Renal cortex interstitium (tissue), 15 donors: ENCODE measurements at places on chromosomes 12 and 14. TPM values are rescaled to one million over a fixed set of nuclear protein-coding genes. Genes with fewer than 3 reads are reported as not detected.
A peak's percentile ranks its signal among the peaks of the same experiment; 100 is the strongest.

- no peak for DNase-seq
Measured at GRCh38 chr14:97380539-97380941, 583.4 kb downstream of the VRK1 start.

GRCh38 chr12:64139021-64139420 is 83.1 kb downstream of the KICS2 start:
- no peak for DNase-seq

DNA sequence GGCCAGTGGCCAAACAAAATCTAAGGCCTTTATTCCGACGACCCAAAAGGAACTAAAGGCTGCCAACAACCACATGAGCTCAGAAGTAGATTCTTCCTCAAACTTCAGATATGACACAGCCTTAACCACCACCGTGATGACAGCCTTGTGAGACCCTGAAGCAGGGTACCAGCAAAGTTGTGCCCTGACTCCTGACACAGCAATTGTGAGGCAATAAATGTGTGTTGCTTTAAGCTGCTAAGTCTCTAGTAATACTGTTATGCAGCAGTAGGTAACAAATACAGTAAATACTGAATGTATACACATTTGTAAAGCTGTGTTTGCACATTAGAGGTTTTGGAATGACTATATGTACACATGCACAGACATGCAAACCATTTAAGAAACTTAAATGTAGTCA is 10.7 kb upstream of the SLC6A13 start:
- DNase-seq, result no peak

GRCh38 chr12:5059358-5059757 is 15.7 kb downstream of the KCNA5 start:
- no peak for DNase-seq

GRCh38 chr14:52355016-52355431 is 40.9 kb downstream of the PTGER2 start:
- no peak for DNase-seq

DNA sequence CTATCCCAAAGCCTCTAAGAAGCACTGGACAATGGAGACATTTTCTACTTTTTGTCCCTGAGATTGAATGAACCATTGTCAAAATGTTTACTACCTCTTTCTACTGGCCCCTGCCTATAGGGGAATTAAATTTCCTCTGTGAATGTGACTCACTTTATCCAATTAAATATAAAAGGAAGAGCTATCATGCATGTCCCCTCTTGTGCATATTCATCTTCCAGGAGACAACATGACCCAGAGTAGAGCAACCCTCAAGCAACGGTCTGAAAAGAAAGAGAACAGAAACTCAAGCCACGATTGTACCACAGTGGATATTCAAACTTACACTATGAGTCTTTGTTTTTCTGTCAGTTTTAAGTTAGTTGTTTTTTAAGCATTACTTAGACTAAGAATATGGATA is 938.4 kb upstream of the ATXN7L3B start:
- DNase-seq, result no peak

DNA sequence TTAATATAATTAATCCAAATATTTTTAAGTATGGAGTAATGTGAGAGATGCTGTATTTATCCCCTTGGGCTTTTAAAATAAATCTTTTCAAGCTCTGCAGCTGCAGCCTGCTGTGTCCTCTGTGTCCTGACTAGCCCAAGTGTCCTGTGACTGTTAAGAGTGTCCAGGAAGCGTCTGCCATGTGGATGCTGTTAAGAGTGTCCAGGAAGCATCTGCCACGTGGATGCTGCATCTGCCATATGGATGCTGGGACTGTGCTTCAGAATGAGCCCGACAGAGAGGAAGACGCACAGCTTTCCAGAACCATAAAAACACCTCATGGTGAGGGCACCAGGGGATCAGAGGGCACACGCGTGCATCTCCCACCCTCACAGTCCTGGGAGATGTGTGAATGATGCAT is 307.2 kb downstream of the ADGRD1 start:
- DNase-seq, result peak; percentile 42

GRCh38 chr14:33949411-33949893 is 1.4 kb downstream of the EGLN3 start:
- DNase-seq, result no peak

- no peak for DNase-seq
Measured at GRCh38 chr14:102630405-102630804, 38.0 kb downstream of the RCOR1 start.

- no peak for DNase-seq
Measured at GRCh38 chr12:29053567-29053966, 95.5 kb upstream of the FAR2 start.

- DNase-seq, result no peak
Measured at GRCh38 chr14:93128725-93129459, 13.2 kb upstream of the ITPK1 start.

GRCh38 chr14:69284170-69284569 is 24.2 kb downstream of the GALNT16 start:
- DNase-seq, result no peak

GRCh38 chr12:68963856-68964745 is 31.1 kb upstream of the CPM start:
- DNase-seq, result no peak

GRCh38 chr12:1445807-1446206 is 148.6 kb downstream of the FBXL14 start:
- DNase-seq, result no peak

GRCh38 chr12:132585177-132585576 is 25.2 kb downstream of the LRCOL1 start:
- no peak for DNase-seq

GRCh38 chr14:32005628-32006027 is 71.5 kb upstream of the ARHGAP5 start:
- no peak for DNase-seq

DNA sequence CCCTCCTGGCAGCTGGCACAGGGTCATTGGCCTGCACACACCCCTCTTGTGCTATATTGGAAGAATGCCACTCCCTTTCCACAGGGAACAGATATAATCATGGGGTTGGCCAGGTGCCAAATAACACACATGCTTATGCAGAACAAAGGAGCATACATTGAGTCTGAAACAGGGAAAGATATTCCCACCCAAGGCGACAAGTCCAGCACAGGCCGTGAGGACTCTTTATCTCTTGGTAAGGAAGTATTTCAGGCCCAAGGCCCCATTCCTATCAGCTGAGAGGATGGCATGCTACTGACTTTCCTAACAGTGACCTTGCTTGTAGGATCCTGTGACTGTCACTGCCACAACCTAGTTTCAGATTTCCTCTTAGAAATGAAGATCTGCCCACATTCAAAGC is 59.0 kb upstream of the STXBP6 start:
- DNase-seq, result no peak

GRCh38 chr12:102631274-102631673 is 150.9 kb upstream of the IGF1 start:
- DNase-seq, result no peak

- no peak for DNase-seq
Measured at GRCh38 chr14:72801836-72802587, 91.9 kb downstream of the DPF3 start.

- no peak for DNase-seq
Measured at GRCh38 chr12:124517260-124518050, 50.0 kb downstream of the NCOR2 start.

- peak; percentile 11 for DNase-seq
Measured at GRCh38 chr12:16165506-16165905, 112.0 kb downstream of the SLC15A5 start.

DNA sequence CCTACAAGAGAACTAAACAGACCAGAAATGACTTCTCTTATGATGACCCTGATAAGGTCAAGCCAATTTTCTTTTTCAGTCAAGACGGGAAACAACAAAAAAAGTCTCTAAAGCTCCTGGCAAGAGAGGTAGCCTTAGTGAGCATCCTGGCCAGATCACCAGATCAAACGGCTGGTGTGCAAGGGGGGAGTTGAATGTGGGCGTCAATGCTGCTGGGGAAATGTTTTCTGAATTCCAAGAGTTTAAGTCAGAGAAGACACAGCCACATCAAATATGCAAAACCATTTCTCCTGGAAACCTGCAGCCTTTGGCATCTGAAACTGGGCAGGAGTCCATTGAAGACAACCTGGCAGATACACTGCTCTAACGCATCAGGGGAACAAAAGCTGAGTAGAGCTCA is 16.0 kb upstream of the SELPLG start:
- no peak for DNase-seq

Gene SRRM4
- 0.05 TPM for polyA plus RNA-seq

Gene DNAJC22
- 18.4 TPM for polyA plus RNA-seq

Gene CLEC1B
- 1.4 TPM for polyA plus RNA-seq

Gene MYO1A
- 0.20 TPM for polyA plus RNA-seq

Gene AQP2
- 56.9 TPM for polyA plus RNA-seq

Gene NOXRED1
- polyA plus RNA-seq, result 2.3 TPM

Gene MYO1H
- 1.5 TPM for polyA plus RNA-seq

Gene CCDC177
- polyA plus RNA-seq, result 0.05 TPM

Gene GZMH
- polyA plus RNA-seq, result not detected

Gene KRT79
- polyA plus RNA-seq, result not detected

Gene LRRK2
- 28.5 TPM for polyA plus RNA-seq

Gene PLCZ1
- 0.52 TPM for polyA plus RNA-seq
